ENCODE measurements at places on chromosomes 11 and 22. TPM values are rescaled to one million over a fixed set of nuclear protein-coding genes. Genes with fewer than 3 reads are reported as not detected.

Gene GLYATL1
- polyA plus RNA-seq: not detected

Gene TPBGL
- not detected for polyA plus RNA-seq

Gene KCNA4
- polyA plus RNA-seq: not detected

Gene MS4A7
- 0.04 TPM for polyA plus RNA-seq

Gene FGF4
- not detected for polyA plus RNA-seq

Gene TBX1
- 11.0 TPM for polyA plus RNA-seq

DNA sequence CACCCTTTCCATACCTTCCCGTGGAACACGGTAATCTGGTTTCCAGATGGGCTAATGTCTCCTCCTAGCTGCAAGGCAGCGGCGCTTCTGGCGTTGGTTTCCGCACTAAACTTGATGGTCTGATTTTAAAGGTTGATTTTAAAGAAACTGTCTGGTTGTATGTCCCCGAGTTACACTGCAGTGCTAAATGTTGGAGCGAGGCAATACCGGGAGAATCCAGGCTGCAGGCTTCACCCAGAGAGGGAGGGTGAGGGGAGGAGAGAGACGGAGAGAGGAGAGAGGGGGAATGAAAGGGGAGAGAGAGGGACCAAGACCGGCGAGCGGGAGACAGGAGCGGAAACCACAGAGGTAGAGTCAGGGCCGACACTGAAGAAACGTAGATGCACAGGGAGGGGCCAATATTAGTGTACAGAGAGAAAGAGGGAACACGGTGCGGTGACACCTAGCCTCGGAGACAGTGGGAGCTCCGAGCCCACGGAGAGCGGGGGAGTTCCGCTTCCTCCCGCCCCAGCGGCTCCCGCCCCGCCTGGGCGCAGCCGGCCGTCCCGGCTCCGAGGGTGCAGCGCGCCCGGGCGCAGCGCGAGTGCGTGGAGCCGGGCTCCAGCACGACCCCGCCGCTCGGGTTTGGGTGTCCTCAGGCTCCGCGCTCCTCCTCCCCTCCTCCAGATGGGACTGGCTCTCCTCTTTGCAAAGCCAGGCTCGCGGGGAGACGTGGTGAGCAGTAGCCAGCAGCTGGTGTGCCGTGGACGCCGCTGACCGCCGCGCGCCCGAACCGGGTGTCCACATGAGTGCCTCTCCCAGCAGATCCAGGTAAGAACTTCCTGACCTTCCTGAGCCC lies 71.9 kb upstream of the GRAMD1B start:
- no peak for DNase-seq

- DNase-seq: peak; percentile 47
Observed at GRCh38 chr22:24145446-24146193, 35.7 kb upstream of the SUSD2 start.

- no peak for DNase-seq
Observed at GRCh38 chr11:29305456-29306232, 711.2 kb downstream of the KCNA4 start.

DNA sequence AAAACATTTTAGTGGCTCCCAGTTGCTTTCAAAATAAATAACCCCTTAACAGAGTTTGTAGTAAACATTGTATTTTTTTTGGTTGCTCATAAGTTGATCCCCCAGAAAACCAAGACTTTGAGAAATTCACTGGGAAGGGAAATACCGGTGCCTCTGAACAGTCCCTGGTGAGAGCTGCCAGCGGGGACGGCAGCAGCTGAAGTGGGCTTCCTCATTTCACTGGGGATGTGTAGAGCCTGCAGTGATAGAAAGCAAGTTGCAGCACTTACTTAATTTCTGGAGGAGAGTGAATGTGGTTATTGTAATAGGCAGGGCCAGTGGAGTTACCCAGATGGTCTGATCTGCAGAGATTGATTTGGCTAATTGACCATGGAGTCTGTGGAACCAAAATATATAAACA lies 18.6 kb upstream of the MCHR1 start:
- DNase-seq: no peak

- no peak for DNase-seq
Observed at GRCh38 chr11:37076866-37077265, 478.8 kb upstream of the RAG2 start.

DNA sequence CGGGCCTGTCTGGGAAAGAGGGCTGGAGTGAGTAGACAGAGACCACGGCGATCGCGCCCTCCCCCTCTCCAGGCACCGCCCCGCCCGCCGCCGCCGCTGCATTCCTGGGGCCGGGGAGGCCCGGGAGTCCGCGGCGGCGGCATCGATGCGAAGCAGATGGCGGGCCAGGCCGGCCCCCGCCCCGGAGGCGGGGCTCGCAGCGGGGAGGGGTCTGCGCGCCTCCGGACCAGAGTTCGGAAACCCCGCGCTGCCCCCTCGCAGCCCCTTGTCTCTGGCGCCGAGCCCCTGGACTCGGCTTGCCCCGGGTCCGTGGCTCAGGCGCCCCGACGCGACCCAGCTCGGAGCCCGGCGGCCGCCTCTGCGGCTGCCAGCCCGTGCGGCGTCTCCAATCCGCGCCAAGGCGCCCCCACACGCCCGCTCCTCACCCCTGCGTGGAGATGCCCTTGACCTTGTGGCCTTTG lies 1.3 kb downstream of the SCARF2 start:
- no peak for DNase-seq

DNA sequence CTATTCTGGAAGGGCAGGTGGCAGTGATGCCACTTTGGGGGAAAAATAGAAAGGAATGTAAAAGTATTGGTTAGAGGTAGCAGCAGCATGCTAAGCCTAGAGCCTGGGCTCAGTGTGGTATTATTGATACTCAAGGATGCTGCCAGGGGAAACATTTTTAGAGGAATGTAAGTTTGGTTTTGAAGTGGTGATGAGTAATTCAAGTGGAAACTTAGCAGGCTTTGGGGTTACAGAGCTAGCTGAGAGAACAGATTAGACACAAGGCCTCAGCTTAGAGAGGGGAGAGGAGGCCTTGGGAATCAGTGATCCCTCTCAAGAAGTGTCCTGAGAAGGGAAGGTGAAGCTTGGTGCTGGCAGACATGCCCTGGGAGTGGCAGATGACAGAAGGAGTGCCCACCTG lies 32.9 kb upstream of the DDI1 start:
- DNase-seq: no peak

GRCh38 chr22:27420195-27420816 lies 381.2 kb downstream of the MN1 start:
- DNase-seq: no peak

- peak; percentile 50 for DNase-seq
Observed at GRCh38 chr11:23569547-23569946, 709.3 kb upstream of the CCDC179 start.

DNA sequence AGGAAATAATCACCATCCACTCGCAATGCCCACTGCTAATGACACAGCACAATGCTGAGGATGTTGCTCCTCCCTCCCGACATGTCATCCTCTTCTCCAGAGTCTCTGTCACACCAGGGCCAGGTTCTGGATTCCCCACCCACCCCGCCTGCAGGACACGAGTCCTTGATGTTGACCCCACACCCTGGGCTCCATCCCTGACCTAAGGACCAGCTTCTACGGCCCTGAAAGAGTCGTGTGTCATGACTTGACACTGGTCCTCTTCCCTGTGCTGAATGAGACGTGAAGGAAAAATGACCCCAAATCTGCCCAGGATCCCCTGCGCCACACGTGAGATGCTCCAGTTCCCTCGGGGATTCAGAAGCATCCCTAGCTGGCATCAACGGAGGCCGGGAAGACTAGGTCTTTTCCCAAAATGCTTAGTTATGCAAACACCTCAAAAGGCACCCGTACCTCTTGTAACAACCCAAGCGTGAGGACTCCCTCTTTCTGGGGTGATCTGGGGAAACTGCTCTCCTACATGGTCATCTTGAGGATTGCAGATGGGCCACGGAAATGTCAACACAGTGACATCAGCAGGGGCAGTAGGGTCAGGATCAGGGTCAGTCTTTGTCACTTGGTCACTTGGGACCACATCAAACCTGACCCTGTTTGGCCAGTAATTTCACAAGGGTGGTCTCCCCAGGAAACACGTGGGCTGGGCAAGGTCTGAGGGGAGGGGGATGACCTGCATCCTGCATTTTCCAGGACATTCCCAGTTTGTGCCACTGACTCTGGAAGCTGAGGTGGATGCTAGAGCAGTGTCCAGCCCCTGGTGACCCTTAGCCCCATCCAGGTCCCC lies 42.0 kb downstream of the IGLL5 start:
- no peak for DNase-seq

GRCh38 chr22:22753526-22754267 lies 109.3 kb downstream of the GGTLC2 start:
- peak; percentile 13 for DNase-seq

DNA sequence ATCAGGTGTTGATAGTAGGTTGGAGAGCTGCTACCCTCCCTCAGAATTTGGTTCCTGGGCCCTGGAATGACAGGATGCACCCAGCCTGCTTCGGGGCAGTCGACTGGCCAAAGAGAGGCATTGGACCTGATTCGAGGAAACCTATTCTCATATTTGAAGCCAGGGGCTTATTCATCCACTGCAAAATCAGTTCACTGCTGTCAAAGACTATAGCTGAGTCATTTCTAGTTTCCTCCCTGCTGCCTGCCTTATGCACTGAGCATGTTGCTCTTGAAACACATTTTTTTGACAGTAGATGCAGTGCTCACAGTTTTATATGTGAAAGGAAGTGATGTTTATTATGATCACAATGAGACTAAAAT lies 565.4 kb downstream of the ETS1 start:
- DNase-seq: peak; percentile 63

DNA sequence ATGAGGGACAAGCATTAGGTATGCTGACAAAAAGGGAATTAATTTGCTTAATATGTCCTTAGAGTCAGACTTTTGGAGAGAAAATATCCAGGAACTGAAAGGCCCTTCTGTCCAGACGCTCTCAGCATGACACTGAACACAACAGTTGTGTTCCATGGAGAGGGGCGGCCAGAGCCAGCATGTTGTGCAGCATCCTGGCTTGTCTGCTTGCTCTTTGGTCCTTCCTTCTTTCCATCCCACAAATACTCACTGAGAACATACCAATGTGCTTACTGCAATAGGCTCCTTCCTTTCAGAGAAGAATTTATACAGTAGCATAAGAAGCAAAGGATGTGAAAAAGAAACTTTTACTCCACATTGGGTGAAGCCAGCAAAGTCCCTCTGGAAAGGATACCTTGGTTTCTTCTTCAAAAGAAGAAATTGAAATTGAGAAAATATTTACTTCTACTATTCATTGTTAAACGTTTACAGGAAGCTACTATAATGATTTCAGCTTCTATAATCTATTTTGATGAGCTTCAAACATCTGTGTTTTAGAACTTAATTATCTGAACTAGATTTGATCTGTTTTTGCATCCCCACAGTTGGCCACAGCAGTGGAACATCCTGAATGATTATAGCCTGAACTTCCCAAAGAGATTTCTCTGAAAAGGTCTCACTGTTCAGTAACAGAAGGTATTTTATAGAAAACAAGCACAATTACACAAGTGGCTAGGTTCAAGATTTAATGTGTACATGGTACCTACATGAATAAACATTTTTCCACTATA lies 304.1 kb upstream of the PITPNB start:
- DNase-seq: no peak

DNA sequence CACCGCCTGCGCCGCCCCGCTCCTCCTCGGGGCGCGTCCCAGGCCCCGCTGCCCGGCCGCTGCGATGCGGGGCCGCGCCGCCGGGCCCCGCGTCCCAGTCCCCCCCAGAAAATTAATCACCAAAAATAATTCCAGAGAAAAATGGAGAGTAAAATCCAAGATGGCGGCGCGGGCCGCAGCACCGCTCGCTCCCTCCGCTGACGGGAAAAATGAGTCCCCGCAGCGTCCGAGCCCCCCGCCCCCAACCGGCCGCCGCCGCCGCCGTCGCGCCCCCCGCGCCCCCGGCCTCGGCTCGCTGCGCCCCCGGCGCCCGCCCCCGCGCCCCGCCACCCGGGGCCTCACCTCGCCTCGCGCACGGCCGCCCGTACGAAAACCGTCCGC lies at the start of gene KMT5B:
Gene KMT5B, minus strand, starts transcription at position 162 of the 381 bp plus-strand sequence. CDS start 23,220 bp downstream, outside the sequence.
- no peak for DNase-seq

- DNase-seq: no peak
Observed at GRCh38 chr22:20248461-20248978, 19.6 kb downstream of the RTN4R start.

DNA sequence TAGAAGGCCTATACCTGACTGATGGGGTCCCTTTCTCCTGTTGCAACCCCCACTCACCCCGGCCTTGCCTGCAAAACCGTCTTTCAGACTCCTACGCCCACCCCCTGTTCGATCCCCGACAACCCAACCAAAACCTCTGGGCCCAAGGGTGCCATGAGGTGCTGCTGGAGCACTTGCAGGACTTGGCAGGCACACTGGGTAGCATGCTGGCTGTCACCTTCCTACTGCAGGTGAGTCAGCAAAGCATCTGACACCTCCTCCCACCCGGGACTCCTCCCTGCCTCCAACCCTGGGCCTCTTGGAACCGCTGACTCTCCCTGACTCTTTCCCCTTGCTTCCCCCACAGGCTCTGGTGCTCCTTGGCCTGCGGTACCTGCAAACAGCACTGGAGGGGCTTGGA lies 1.2 kb downstream of the ROM1 start:
- no peak for DNase-seq

DNA sequence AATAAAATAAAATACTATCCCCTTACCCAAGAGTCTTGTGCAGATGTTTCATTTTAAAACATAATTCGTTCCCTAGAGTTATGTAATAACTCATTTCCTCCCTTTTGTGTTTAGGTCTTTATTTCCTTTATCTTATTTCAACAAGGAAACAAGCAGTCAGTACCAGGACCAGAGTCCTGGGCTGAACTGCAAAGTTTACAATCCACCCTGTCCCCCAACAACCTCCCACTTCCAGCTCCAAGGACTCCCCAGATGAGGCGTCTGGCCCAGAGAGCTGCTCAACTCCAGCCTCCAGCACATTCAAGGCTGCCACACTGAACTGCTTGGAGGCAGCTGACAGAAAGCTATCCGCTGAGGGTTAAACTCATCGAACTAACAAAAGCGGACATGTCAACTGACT lies 4.5 kb downstream of the POLDIP3 start:
- peak; percentile 19 for DNase-seq

- no peak for DNase-seq
Observed at GRCh38 chr11:47705721-47706120, 9.4 kb downstream of the AGBL2 start.

DNA sequence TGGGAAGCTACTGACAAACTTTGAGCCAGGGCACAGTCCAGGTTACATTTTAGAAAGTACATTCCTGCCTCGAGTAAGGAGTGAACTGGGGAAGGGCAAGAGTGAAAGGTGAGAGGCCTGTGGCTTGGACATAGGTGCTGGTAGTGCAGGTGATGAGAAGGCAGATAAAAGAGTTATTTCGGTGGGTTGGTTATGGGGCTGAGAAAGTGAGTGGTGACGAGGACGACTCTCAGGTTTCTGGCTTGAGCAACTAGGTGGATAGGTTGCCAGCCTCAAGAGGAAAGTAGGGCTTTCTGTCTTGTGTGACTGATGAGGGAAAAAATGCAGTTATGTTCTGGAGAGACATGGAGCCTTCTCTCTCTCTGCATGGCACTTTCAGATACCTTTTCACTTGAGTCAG lies 3.7 kb downstream of the POLR2F start:
- no peak for DNase-seq
